ENCODE measurements at places on chromosomes 4 and X. TPM values are rescaled to one million over a fixed set of nuclear protein-coding genes. Genes with fewer than 3 reads are reported as not detected.

DNA sequence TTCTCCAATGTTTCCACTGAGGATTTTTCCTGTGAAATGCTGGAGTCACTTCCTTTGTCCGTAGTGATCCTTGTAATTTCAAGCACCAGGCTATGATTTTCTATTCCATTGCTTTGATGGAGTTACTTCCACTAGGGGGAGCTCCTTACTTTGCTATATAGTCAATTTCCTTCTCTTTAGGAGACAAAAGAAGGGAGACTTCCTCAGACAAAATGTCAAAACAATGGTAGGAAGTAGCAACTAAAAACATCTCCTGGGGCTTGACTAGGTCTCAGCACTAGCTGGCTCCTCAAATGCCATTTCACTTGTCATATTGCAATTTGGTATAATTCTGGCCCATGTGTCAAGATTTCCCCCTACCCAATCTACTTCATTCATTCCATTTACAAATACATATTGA lies 24.1 kb downstream of the ZCCHC12 start:
- peak; percentile 68 for DNase-seq

DNA sequence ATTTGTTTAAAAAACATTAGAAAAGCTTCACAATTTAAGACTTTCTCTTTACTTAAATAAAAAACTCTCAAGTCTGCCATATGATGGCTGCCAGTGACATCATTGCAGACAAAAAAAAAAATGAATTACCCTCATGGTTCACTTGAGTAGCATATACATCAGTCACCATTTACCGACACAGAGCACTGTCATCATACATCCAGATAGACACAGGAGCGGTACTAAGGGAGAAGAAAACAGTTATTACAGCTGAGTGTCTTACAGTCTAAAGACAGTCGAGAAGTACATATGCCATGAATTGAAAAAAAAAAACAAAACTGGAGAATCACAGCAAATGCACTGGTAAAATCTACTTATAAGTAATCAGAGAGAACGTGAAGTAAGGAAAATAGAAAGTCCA lies 405.7 kb upstream of the GALNT7 start:
- no peak for DNase-seq

The VCX gene
- total RNA-seq = not detected

GRCh38 chr4:10413177-10413576 lies 44.0 kb downstream of the ZNF518B start:
- no peak for DNase-seq

The PPBP gene
- total RNA-seq = not detected

The SSX1 gene
- total RNA-seq = not detected

GRCh38 chr4:181863856-181864255 lies 379.3 kb upstream of the TENM3 start:
- no peak for DNase-seq

The RAI2 gene
- total RNA-seq = not detected

GRCh38 chrX:120302434-120302833 lies 8.8 kb downstream of the TMEM255A start:
- peak; percentile 3 for DNase-seq
